Natural killer cell treated with Interleukin-12 subunit alpha and Interleukin-12 subunit beta and Interleukin-15 and Interleukin-18, amount 100 ng/mL, for 72 hours (primary cell): ENCODE measurements at places on chromosomes 1 and 21.

DNA sequence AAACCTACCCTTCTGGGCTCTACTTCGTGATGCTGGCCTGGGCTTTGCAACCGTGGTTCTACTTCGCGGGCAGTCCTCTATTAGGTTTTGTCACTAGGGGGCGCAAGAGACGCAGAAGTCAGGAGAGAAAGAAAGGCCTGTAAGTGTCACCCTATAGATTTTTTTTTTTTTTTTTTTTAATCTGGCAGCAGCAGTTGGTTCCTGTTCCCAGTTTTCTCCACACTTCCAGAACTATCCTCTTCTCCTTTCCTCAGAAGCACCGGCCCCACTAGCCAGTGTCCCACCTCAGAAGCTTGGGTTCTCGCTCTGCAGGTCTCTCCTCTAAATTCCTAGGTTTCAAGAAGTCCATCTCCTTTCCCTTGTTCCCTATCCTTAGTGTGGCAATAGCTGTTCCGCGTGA lies 9.1 kb upstream of the LCE2D start:
- DNase-seq: peak; percentile 66

DNA sequence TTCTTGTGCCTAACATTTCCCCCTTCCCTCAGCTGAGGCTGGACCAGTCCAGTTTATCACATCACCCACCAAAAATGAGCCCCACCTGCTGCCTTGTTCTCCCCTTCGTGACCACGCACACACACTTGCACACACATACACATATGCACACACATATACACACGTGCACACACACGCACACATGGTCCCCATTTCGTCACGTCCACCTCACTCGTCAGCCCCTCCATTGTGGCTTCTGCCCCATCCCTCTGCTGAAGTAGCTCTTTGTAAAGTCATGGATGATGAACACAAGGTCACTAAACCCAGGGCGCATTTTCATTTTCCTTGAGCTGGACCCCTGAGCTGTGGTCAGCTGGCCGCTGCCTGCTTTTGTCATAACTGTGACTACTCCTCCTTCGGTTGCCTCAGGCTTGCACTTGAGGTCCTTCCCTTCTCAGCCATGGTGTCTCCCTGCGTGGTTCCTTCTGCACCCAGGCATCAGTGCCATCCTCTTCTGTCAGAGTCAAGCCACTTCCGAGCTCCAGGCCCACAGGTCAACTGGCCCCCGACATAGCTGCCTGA lies 93.8 kb downstream of the SYT2 start:
- no peak for DNase-seq

GRCh38 chr1:214008791-214009422 lies 21.1 kb downstream of the PROX1 start:
- DNase-seq: no peak

DNA sequence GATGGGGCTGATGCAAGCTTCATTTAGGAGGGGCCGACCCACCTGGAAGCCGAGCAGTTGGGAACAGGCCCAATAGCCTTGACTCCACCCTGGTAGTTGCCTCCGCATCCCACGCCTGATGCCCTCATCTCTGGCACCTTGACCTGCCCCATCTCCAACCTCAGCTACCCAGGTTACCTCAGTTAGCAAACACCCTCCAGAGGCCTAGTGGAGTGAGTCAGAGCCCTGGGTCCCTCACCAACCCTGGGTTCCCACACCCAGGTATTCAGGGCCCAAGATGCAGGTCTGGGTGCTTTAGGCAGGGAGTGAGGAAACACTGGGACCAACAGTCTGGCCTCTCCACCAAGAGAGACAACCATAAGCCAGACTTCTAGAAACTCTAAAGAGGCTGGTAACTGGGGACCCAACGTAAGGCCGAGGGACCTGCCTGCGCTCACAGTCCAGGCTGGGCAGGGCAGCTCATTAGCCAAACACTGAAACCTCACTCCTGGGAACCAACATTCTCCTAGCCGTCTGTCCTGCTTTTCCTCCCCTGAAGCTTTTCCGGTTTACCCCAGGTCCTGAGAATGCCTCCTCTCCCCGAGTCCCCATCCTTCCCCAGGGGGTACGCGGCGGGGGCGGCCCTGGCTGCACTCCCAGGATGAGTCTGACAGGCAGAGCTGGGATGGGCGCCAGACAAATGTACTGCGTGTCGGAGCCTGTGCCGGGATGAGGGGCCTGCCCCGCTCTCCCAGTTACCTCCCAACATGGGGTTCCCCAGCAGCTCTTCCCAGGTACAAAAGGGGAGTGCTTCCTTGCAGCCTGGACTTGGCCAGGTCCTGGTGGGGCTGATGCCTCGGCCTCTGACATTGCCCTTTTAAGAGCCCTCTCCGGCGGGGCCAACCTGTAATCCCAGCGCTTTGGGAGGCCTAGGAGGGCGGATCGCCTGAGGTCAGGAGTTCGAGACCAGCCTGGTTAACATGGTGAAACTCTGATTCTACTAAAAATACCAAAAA lies 8.9 kb upstream of the CELSR2 start:
- no peak for DNase-seq

- no peak for DNase-seq
These were observed 177.6 kb downstream of the RASAL2 start for GRCh38 chr1:178271471-178271870.

- no peak for DNase-seq
These were observed 16.0 kb downstream of the QSOX1 start for GRCh38 chr1:180170546-180171151.

GRCh38 chr1:67749263-67749843 lies 64.4 kb downstream of the GADD45A start:
- DNase-seq: no peak

GRCh38 chr1:8510041-8510823 lies 192.3 kb downstream of the SLC45A1 start:
- DNase-seq: no peak
